Ecto neural progenitor cell (in vitro differentiated cells): ENCODE measurements at places on chromosomes 3 and 15.

DNA sequence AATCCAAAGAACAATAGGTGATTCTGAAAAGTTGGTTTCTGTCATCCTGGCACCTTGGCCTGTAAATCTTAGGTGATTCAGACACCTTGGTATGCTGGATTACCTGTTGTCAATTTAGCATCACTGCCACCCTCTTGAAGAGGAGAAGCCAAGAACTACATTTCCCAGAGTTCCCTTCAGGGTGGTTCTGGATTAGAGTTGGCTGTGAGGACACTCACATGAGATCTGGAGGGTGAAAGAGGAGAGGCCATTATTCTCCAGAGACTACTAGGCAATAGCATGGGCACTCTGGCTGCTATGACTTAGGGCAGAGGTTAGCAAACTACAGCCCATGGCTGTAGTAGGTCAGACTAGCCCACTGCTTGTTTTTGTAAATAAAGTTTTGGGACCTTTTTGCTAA is 41.7 kb upstream of the CORO2B start:
- no peak for DNase-seq

GRCh38 chr3:195591852-195592251 is 8.1 kb upstream of the APOD start:
- DNase-seq: no peak

GRCh38 chr3:180409883-180410282 is 192.1 kb upstream of the TTC14 start:
- DNase-seq: no peak

- peak; percentile 89 for DNase-seq
These were observed 47.9 kb upstream of the TRAK1 start for GRCh38 chr3:42043099-42043813.

DNA sequence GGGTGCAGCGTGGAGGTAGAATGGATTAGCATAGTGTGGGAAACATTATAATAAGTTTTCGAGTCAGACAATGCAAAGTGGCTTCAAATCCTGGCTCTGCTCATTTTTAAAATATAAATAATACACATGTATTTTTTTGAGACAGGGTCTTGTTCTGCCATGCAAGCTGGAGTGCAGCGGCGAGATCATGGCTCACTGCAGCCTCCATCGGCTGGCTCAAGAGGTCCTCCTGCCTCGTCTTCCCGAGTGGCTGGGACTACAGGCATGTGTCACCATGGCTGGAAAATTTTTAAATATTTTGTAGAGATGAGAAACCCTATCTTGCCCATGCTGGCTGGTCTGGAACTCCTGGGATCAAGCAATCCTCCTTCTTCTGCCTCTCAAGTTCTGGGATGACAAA is 194.9 kb downstream of the ROBO1 start:
- no peak for DNase-seq

DNA sequence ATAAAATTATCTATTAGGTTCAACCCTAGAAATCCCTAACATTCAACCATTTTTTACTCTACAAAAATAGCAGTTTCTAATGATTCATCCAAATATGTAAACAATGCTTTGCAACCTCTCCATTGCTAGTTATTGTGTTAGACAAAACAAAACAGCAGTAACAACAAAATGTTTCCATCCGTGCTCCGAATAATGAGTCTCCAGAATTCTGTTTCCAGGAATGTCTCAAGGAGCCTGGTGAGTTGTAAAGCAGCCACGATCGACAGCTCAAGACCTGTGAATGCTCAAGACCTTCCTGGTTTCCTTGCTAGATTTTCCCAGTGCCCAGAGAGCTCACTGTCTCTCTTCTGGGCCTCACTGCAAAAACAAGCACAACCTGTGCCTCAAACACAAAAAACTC is 49.9 kb downstream of the CHRD start:
- no peak for DNase-seq

DNA sequence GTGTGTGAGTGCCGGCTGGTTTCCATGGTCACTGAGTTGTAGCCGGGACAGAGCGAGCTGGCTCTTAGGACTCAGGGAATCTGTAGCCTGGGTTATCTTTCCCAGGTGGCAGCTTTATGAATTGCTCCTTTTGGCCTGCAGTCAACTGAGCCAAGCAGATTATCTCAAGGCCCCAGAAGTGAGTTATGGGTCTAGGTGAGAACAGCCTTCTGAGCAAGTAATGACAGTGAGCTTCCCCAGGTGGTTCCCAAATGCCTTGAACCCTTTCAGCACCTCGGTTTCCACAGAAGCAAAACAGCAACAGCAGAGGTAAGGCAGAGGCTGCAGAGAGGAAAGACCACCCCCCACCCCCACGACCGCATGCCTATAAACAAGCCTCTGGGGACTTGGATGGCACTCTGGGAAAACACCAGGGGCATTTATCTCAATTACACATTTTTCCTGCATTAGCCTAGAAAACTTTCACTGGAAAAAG is 56.7 kb upstream of the DGKG start:
- no peak for DNase-seq

DNA sequence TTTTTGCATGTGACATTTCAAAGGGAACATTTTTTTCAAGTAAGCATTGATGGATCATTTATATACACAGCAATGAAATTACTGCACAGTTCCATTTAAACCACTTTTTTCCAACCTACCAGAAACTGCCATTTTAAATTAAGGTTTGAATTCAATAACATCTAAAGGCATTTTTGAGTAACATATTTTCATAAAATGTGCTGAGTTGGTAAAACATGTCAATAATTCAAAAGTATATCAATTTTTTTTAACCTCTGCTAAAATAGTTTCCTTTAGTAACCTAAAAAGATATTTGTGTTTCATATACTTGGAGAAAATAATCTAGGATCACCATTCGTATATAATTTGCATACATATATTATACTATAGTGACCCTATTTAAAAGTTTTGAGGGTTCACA is 355.1 kb upstream of the KCNMB2 start:
- no peak for DNase-seq

DNA sequence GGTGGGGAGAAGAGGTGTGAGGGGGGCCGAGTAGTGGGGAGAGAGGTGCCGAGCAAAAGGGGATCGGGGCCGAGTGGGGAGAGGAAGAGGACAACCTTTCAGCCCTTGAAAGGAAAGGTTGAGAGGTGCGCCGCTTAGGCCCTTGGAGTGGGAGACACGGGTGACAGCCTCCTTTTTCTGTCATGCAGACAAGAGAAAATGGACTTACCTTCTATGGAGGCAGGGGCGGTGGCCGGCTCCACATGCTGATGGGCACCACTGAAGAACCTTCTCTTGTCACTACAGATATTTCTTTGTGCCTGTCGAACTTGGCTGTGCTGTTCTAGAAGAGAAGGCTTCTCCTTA is 421 bp downstream of the KLHL18 start:
- DNase-seq: no peak

GRCh38 chr3:141575879-141576743 is 89.3 kb downstream of the RASA2 start:
- no peak for DNase-seq

GRCh38 chr3:50936389-50936788 is 261.7 kb downstream of the DOCK3 start:
- DNase-seq: no peak

- DNase-seq: no peak
These were observed 6.5 kb upstream of the USP3 start for GRCh38 chr15:63497642-63498467.

- no peak for DNase-seq
These were observed 199.8 kb downstream of the UBE2E2 start for GRCh38 chr3:23402728-23403492.

DNA sequence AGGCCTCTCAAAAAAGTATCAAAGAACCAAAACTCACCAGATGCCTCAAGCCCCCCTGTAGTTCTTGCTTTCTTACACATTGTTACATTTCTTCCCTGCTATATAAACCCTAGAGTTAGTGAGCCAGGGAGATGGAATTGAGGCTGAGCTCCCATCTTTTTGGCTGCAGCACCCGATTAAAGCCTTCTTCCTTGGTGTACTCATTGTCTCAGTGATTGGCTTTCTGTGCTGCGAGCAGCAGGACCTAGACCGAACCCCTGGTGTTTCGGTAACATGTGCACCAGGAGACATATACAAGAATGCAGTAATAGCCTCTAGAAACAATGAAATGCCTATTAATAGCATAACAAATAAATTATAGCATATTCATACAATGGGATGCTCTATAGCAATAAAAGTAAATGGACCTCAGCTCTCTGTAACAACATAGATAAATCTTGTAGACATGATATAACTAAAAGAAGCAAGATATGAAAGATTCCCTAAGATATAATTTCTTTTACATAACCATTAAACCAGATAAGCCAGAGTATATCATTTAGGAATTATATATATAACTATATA is 174.0 kb downstream of the NEK11 start:
- DNase-seq: no peak

DNA sequence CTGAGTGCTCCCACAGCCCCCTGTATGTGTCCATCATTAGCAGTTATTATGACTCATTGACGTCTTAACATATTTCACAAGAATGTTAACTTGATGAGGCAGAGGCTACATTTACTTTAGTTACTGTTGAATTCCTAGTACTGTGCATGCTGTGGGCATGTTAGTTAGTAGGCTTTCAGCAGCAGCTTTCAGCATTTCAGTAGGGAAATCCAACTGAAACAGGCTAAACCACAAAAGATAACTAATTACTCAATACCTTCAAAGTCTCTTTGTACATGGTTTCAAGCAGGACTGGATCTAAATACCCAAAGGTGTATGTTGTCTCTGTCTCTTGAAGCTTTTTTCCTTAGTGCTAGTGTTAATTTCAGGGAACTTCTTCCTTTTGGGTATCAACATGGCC is 229.9 kb upstream of the SUCLG2 start:
- no peak for DNase-seq

GRCh38 chr15:74180881-74181602 is 7.5 kb downstream of the ISLR start:
- DNase-seq: no peak

DNA sequence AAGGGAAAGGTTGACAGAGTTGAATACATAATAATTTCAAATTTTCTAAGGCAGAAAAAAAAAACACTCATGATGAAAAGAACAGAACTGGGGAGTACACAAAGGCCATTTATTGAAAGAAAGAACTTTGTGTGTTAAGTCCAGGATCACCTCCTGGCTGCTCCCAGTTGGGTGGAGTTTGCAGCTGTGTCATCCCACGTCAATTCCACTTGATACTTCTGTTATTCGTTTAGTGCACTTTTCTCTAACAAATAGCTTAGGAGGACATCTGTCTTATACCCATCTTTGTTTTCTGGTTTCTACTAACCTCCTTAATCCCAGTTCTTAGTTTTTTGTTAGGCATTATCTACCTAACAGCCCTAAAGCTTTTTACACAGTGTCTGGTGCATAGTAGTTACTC is 44.7 kb downstream of the SGO1 start:
- no peak for DNase-seq

DNA sequence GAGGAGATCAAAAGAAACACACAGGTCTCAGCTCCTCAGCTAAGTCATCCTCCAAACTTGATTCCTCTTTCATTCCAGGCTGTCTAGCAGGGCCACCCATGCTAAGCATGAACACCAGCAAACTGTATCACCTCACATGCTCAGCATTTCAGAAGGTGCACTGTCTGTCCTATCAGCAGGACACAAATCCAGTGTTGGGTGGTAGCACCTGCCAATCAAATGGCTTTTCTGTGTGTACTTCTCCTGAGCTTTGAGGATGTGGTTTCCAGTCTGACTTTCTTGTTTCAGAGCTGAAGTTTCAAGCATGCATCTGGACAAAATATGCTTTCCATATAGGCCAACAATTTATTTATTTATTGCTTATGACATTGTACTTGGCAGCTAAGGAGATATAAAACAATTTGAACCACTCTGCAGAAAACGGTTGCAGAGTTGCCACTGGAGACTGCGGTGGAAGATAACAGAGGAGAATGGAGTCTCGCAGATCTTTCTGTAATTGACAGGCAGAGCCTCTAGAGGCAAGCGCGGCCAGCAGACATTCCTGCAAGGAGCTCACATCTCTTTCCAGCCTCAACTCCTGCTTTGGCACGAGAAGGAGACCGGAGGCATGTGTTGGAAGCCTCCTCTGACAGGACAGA is 167.1 kb upstream of the WNT5A start:
- no peak for DNase-seq

DNA sequence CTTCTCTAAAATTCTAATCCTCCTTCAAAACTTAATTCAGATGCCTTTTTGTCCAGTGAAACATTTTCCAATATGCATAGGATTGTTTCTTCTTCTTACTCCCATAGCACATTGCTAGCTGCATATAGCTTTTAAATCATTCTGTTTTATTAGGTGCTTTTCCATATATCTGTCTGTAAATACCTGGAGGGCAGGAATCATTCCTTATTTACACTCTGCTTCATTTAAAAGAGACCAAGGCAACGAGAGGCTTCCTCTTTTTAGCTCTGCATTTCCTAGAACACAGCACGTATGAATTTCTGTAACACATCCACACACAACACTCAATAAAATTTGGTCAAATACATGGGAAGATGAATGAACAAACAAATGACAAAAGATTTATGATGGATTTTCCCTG is 43.5 kb upstream of the KPNA4 start:
- no peak for DNase-seq

GRCh38 chr3:4979428-4980228 is at the start of gene BHLHE40:
Gene BHLHE40, plus strand, starts transcription at chr3:4979437. Its CDS starts 282 bp downstream, at chr3:4979719.
- DNase-seq: peak; percentile 67

DNA sequence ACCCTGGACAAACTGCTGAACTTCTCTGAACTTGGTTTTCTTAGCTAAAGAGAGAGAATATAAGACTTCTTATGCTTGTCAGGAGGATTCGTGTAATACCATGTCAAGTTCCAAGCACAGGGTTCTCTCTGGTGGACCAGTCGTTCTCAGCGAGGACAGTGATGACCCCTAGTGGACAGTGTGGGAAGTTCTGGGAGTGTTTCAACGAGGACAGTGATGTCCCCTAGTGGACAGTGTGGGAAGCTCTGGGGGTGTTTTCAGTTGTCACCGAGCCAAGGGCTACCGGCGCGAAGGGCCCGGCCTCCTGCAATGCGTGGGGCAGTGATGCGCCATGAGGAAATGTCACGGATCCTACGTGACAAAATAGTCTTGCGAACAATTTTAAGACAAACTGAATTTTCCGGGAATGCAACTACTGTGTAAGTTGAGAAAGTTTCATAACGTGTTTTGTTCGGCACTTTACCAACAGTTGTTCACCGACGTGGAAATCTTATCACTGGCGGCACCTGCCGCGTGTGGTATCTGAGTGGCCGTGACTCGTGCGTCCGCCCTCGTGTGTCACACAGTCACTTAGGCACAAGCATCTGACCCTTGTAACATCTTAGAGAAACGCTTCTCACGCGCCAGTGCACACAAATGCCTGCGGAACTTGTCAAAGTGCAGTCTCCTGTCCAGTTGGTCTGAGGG is 39.3 kb upstream of the MUC4 start:
- peak; percentile 89 for DNase-seq

GRCh38 chr3:12681943-12682390 is 18.1 kb upstream of the RAF1 start:
- DNase-seq: no peak

DNA sequence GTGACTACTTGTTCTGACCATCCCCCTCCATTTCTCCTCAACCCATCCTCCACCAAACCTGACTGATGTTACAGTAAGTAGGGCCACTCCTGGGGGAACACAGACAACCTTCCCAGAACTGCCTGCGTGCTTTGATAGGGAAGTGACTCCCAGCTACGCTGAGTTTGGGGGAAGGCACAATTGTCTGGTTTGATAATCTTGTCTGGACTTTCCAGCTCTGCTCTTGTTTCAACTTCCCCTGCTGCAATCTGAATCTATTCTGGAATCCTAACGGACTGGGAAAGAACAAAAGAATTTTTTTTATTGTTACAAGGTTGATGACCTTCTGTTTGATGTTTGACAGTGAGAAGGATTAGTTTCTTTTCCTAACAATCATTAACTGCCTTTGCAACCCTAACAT is 895.6 kb downstream of the ROBO1 start:
- peak; percentile 51 for DNase-seq
